ENCODE measurements at places on chromosomes 6 and 20.
A peak's percentile ranks its signal among the peaks of the same experiment; 100 is the strongest.

DNA sequence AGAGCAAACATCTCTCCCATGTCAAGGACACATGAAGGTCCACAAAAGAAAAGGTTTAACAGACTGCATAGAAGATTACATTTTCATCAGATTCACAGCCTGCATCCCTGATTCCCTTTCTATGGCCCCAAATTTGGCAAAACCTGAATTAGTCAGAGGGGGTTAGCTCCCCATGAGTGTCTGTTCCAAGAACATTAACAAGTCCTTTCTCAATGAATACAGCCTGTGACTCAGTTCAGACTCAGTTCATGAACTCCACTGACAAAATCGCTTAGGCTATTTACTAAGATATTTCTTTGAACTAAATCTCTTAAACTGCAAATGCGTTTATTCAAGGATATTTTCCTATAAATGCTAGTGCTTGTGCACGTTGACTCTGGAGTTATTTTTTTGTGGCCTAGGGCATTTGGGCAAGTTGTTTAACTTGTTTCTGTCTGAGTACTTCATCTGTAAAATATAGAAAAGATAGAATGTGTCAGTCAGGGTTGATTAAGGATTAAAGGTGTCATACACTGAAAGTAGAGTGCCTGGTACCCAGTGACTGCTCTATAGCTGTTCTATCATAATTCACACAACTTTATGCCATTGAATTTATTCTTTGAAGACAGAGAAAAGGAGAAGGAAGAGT, 422.6 kb downstream of the HTR1B start:
- no peak for DNase-seq

DNA sequence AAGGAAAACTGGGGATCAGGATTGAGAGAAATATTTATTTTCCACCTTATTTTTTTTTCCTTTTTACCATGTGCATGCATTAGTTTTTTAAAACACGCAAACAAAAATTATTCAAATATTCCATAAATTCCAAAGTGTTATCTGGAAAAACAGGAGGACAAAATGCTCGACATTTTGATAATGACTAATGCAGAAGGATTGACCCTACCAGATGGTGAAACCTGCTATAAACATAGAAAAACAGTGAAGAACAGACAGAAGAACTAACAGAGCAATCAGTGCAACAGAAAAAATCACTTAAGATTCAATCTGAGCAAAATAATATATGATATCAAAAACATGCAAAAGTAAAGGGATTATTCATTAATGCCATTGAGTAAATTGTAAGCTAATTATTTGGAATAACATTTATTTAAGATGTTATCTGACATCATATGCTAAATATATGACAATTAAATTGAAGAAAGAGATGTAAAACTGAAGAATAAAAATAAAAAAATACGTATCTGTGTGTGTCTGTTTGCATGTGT, 218.4 kb downstream of the LMBRD1 start:
- no peak for DNase-seq

DNA sequence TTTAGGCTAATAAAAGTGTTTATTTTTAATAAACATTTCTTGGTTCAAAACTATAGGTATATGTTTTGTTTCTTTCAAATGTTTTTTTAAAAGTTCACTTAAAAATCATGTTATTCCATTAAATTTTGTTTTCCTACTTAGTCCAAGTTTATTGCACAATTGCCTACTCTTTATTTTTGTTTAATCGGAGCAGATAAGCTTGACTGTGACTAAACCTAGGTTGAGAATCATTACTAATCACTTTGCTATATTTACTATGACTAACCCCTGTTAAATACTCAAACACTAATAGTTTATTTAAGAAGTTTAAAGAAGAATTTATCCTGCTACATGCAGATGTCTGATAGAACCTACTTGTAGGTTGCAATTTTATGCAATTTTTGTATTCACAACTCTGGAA, 18.8 kb downstream of the MAP3K4 start:
- peak; percentile 29 for DNase-seq

- no peak for DNase-seq
Observed at GRCh38 chr6:75029333-75029732, 176.5 kb downstream of the COL12A1 start.
